ENCODE measurements at places on chromosomes 16 and 17. TPM values are rescaled to one million over a fixed set of nuclear protein-coding genes. Genes with fewer than 3 reads are reported as not detected.

DNA sequence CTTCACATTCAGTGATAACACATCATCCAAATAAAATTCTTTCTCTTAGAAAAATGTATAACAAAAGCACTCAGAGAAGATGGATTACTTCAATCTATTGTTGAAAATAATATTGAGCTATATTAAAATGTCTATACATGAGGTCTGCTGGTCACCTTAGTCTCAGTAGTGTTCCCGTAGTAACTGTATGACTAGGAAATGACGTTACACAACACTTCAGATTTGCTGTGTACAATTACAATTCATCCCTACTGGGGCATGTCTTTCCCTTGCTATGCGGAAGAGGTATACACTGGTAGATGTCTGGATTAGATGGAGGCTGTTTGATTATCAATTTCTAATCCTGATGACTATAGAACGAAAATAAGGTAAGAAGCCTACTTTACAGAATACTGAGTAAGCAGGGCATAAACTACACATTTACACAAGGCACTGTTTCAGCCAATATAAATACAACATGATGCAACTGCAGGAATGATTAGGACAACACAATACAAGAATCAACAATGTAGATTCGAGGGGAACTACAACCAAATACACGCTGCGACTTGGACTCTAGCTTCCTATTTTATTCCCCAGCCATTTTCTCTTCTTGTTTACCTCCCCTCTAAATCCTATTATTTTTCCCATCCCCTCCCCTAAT, 982.5 kb upstream of the CDH8 start:
- no peak for DNase-seq
- H3K4me3 ChIP-seq: no peak overlapping the region
- no peak overlapping the region for H3K27ac ChIP-seq
- no peaks in the 10 kb centered on the region for H3K4me1 ChIP-seq

Gene ETV4
- total RNA-seq: 10.7 TPM

- DNase-seq: no peak
- H3K36me3 ChIP-seq: no peaks in the 10 kb centered on the region
- H3K4me3 ChIP-seq: no peak overlapping the region
Observed at GRCh38 chr17:4140125-4140524, 2.7 kb downstream of the ZZEF1 start.

Gene WNK4
- 1.5 TPM for total RNA-seq

- no peak overlapping the region for H3K4me3 ChIP-seq
- peak; percentile 40 for DNase-seq
- H3K36me3 ChIP-seq: no peaks in the 10 kb centered on the region
- H3K27ac ChIP-seq: no peak overlapping the region
Observed at GRCh38 chr17:69492410-69493071, 78.0 kb downstream of the MAP2K6 start.

DNA sequence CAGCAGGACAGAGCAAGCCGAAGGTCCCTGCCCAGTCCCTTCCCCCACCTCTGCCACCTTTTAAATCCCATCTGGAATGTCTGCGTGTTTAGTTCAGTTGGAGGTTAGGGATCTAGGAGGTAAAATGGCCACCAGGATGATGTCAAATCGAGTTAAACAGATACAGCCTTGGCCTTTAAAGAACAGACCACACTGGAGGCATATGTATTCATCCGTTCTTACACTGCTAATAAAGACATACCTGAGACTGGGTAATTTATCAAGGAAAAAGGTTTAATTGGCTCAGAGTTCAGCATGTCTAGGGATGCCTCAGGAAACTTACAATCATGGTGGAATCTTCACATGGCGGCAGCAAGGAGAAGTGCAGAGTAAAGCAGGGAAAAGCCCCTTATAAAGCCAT, 167.8 kb upstream of the CACNG5 start:
- no peak for DNase-seq
- no peak overlapping the region for H3K4me3 ChIP-seq
- no peaks in the 10 kb centered on the region for H3K36me3 ChIP-seq
- no peaks in the 10 kb centered on the region for H3K4me1 ChIP-seq

- H3K36me3 ChIP-seq: no peaks in the 10 kb centered on the region
- H3K27me3 ChIP-seq: no peaks in the 10 kb centered on the region
- no peak for DNase-seq
- peaks cover 3% of the 10 kb centered on the region for H3K4me1 ChIP-seq
- H3K4me3 ChIP-seq: no peak overlapping the region
Observed at GRCh38 chr17:40056379-40057015, 2.3 kb upstream of the MED24 start.

GRCh38 chr17:76523084-76524037, 14.1 kb downstream of the CYGB start:
- peaks cover 27% of the 10 kb centered on the region for H3K4me1 ChIP-seq
- no peak overlapping the region for H3K27ac ChIP-seq
- peak; percentile 82 for DNase-seq
- H3K4me3 ChIP-seq: no peak overlapping the region
- H3K27me3 ChIP-seq: no peaks in the 10 kb centered on the region

Gene CHCT1
- not detected for total RNA-seq

GRCh38 chr17:49848019-49848473, at the start of gene TAC4:
Gene TAC4 (minus strand): TSS chr17:49848069. CDS start chr17:49848017, 52 bp downstream.
- no peak within 1 kb of the TSS for H3K27ac ChIP-seq
- DNase-seq: no peak
- H3K27me3 ChIP-seq: peaks cover 35% of the 10 kb centered on the region
- H3K36me3 ChIP-seq: no peaks in the 10 kb centered on the region

Gene PRRT2
- total RNA-seq: 7.0 TPM

Gene CDK3
- total RNA-seq: 7.8 TPM

- H3K4me1 ChIP-seq: no peaks in the 10 kb centered on the region
- no peaks in the 10 kb centered on the region for H3K27me3 ChIP-seq
- DNase-seq: peak; percentile 83
- no peak overlapping the region for H3K4me3 ChIP-seq
Observed at GRCh38 chr17:67689534-67690177, 28.1 kb upstream of the NOL11 start.

GRCh38 chr17:60169921-60170817, 20.4 kb downstream of the CA4 start:
- H3K27ac ChIP-seq: peak overlapping the region; percentile 75
- H3K4me3 ChIP-seq: no peak overlapping the region
- peak; percentile 31 for DNase-seq

Gene BICDL2
- 12.3 TPM for total RNA-seq

Gene PRR35
- total RNA-seq: not detected

GRCh38 chr16:55876854-55877253, 1.7 kb upstream of the CES5A start:
- DNase-seq: no peak
- H3K4me3 ChIP-seq: no peak overlapping the region
- no peaks in the 10 kb centered on the region for H3K4me1 ChIP-seq
- H3K36me3 ChIP-seq: no peaks in the 10 kb centered on the region
- H3K27me3 ChIP-seq: no peaks in the 10 kb centered on the region

DNA sequence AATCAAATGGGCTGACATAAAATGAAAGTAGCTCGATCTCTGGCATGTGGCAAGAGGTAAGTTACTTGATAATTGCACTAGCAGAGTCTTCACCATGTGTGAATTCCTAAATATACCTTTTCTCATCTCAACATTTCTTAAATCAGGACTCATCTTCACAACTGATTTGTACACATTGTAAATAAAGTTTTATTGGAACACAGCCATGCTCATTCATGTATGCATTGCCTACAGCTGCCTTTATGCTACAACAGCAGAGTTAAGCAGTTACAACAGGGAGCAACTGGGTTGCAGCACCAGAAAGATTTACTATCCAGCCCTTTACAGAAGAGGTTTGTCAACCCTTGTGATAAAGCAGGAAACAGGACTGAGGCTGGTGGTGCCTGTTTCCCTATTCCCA, 48.1 kb downstream of the ARHGAP17 start:
- H3K27me3 ChIP-seq: no peaks in the 10 kb centered on the region
- H3K36me3 ChIP-seq: peaks cover 11% of the 10 kb centered on the region
- no peak overlapping the region for H3K4me3 ChIP-seq
- DNase-seq: no peak

DNA sequence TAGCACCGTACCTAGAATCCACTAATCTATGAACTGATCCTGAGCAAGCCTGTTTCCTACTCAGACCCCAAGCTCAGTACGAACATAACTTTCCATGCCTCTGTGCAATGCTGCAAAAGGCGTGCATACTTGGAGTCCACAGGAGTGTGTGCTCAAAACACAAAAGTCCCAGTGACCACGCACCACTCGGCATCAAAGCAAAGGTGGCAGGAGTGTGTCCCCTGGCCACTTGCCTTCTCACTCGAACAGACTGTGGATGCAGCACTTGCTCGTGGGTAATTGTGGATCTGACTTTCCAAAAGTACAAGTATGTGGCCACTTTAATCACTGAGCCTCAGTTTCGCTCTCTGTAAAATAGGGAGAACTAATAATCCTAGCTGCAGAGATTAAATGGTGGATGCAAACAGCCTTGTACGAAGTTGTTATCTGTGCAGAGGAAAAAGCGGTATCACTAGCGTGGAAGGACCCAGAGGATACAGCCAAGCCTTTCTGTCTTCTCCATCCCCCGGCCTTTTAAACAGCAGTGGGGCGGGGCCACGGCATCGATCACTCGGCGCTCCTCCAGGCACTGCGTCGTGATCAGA, 311 bp upstream of the KDM8 start:
- peak overlapping the region; percentile 46 for H3K4me3 ChIP-seq
- H3K36me3 ChIP-seq: no peaks in the 10 kb centered on the region
- no peaks in the 10 kb centered on the region for H3K27me3 ChIP-seq
- DNase-seq: peak; percentile 95
- peaks cover 12% of the 10 kb centered on the region for H3K4me1 ChIP-seq
- H3K27ac ChIP-seq: peak overlapping the region; percentile 97

Gene SOST
- total RNA-seq: not detected

DNA sequence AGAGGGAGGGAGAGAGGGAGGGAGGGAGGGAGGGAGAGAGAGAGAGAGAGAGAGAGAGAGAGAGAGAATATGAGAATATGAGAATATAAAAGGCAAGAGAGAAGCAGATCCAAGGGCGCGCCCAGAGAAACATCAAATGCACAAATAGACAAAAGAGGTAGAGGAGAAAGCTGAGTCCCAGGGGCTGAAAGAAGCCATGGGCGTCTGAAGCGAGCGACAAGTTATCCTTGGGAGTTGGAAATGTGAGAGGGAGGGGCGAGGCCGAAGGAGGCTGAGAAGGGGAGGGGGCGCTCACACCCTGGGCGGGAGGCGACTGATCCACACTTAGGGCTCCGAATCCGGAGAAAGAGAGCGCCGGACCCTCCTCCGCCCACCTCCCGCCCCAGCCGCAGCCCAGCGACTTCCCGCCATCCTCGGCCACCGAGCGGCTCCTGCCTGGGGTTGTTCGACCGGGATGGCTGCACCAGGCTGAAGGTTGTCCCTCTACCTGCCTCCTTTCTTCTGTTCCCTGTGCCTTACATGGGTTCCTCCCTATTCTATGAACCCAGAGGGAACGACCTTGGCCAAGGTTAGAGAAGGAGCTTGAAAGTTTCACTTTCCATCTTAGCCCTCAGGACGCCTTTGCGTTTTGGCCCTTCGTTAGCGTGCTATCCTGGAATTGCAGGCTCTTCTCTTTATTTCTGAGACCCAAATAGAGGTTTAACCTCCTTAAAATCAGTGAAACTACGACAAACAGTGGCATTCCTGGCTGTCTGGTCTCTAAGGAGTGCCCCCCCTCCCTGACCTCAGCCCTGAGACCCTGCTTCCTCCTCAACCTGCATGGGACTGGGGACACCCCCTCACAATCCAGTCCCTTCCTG, 21.2 kb upstream of the HOXB9 start:
- H3K4me3 ChIP-seq: peak overlapping the region; percentile 18
- no peak for DNase-seq
- H3K27ac ChIP-seq: no peak overlapping the region
- H3K27me3 ChIP-seq: peaks cover 85% of the 10 kb centered on the region
- no peaks in the 10 kb centered on the region for H3K4me1 ChIP-seq
